GF-D8 (cell line): ENCODE measurements at places on chromosomes 4 and X.

GRCh38 chr4:119672938-119673337 lies 44.3 kb upstream of the PDE5A start:
- no peak for DNase-seq

DNA sequence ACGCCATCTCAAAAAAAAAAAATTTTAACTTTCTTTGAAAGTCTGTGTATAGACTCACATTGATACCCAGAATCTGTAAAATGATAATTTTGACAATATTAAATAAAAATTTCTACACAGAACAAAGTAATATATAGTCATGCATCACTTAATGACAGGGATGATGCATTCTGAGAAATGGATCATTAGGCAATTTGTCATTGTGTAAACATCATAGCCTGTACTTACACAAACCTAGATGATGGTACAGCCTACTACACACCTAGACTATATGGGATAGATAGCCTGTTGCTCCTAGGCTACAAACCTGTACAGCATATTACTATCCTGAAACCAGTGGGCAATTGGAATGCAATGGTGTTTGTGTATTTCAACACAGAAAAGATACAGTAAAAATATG lies 107.7 kb downstream of the BLTP1 start:
- DNase-seq = no peak

- DNase-seq = no peak
Observed at GRCh38 chr4:144645631-144646522, at the start of gene HHIP. HHIP (plus strand) TSS chr4:144646156; CDS start chr4:144646676, 520 bp downstream.

DNA sequence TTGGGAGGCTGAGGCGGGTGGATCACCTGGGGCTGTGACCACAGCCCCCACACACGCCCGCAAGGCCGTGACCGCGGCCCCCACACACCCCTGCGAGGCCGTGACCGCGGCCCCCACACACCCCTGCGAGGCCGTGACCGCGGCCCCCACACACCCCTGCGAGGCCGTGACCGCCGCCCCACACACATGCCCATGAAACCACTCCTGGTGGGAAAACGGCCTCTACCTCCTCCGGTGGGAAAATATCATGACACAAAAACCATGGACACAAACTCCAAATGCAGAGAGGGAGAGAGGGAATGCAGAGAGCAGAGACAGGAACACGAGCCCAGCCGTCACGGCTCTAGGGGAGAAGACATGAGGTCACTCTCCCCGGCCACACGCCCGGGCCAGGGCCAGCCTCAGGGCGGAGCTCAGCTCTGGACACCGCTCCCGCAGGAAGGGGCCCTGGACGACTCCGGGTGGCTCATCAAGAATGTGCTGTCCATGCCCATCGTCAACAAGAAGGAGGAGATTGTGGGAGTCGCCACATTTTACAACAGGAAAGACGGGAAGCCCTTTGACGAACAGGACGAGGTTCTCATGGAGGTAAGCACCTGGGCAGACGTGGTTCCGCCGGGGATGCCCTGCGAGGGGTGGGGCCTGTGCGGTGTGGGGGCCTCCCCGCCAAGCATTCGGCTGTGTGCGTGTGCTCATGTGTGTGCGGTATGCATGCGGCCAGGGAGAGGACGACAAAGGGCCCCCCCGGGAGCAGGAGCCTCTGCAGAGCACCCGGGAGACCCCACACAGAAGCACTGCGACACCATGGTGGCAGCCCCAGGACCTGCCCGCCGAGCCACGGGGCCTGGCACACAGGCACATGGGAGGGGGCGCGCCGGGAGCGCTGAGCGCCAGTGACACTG lies 17.4 kb downstream of the ATP5ME start:
- DNase-seq = no peak

DNA sequence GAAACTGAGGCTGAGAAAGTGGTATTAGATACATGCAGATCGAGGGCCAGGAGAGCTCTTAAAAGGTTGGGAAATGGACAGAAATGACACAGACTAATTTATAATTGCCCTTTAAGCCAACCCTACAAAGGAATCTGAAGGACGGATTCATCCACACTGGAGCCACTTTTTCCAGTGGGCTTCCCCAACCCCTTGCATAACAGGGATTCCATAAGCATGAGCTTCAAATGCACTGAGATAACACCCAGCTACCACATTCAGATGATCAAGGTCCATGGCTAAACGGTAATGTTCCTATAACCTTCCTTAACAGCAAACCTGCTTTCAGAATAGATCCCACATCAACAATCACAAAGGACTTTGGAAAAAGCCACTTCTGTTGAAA lies 34.2 kb downstream of the PLAC1 start:
- DNase-seq = no peak

GRCh38 chr4:55218041-55218440 lies 92.6 kb upstream of the KDR start:
- no peak for DNase-seq

DNA sequence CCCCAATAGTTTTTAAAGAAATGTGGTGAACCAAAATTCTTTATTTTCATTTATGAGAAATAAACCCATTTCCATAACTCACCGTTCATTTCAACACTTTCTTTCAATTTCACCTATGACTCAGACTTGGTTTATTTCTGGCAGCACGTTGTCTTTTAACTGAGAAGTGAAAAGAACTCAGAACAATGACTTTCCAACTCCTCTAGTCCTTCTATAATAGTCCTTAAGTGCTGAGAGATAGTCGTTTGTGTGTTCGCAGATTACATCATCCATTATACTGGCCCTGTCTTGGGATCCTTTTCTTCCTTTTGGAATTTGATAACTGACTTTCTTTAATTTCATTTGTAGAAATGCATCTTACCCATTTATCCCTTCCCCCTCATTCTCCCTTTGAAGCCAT lies 113.6 kb downstream of the GLUD2 start:
- no peak for DNase-seq

DNA sequence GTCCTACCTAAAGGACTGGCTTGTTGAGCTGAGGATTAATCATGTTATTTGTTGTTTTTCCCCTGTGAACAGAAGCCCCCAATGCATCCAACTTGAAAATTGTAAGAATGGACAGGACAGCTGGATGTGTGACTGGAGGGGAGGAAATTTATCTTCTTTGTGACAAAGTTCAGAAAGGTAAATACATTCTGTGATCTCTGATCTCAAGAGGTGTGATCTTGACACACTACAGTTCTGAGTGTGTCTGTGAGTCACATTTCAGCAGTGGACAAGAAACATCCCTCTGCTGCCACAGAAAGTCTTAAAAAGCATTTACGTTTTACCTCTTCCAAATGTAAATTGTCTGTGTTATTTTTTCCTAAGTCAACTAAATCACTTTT lies 79.3 kb downstream of the NFKB1 start:
- no peak for DNase-seq

DNA sequence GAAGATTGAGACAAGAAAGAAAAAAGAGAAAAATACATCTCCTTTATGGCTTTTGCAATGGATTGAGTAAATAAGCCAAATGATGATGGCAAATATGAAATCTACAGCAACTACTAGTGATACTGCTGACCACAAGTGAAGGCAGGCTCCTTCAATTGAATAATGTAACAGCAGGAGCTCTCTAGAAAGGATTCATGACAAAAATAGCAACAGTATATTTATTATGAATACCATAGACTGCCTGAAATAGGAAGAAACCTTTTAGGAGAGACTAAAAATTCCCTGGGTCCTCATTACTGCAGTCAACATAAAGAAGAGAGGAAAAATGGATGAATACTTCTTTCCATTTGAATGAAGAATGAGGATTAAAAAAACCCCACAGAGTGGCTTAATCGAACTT lies 306.8 kb upstream of the ANXA10 start:
- no peak for DNase-seq

GRCh38 chr4:1002631-1003251 lies 8.7 kb upstream of the FGFRL1 start:
- DNase-seq = no peak

DNA sequence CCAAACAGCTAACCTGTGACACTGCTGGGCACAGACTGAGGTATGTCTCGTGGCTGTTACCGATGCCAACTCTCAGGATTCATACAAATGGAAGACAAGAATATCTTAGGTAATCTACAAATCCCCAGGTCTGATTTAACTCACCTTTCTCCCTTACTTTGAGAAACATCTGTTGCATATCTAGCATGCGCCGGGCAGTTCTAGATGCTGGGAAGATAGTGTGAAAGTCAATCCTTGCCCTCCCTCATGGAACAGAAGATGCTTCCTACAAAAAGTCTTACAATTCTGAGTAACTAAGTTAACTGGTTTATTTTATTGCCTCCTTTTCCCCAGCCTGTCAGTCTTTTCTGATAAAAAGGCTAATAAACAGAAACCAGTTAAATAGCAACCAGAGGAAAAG lies 212.2 kb upstream of the FAT1 start:
- DNase-seq = no peak

DNA sequence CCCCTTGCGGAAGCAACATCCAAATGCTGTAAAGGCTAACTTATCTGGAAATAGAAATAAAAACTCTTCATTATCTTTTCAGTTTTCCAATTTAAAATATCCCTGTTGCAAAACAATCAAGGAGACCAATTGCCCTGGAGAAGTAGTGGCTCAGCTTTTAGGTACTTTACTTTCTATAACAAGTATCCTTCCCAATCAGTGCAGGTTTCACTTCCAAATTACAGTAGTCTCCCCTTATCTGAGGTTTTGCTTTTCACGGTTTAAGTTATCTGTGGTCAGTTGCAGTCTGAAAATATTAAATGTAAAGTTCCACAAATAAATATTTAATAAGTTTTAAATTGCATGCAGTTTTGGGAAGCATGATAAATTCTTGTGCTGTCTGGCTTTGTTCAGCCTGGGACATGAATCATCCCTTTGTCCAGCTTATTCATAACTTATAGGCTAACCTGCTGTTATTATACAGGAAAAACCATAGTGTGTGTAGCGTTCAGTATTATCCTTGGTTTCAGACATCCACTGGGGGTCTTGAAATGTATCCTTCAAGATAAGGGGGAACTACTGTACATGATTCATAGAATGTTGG lies 973.1 kb upstream of the GRID2 start:
- DNase-seq = no peak

DNA sequence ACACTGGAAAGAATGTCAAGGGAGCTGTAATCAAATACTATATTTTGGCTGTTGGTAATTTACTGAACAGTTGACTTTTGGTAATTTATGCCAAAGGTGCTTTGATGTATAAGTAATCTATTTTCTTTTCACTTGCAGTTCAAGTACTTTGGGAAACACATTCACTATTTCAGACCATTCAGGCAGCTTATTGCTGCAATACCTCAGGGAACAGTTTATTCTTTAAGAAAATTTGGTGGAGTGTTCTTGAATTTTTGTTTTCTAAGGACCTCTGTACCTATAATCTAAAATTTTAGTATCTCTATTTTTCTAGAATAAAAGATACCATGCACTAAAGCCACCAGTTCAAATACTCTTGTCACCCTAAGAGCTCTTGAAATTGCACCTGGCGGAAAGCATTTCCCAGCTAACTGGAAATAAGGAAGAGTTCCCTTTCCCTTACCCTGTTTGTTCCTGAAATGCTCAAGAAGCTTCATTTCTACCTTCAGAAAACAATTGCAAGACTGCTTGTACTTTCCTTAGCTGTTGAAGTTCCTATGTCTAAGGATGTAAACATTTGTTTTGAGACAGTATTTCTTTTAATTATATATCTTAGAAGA lies 633.5 kb upstream of the FAT1 start:
- no peak for DNase-seq

- DNase-seq = no peak
Observed at GRCh38 chrX:49059201-49059600, 402 bp downstream of the CCDC120 start.

- DNase-seq = no peak
Observed at GRCh38 chr4:85573270-85573669, 98.3 kb downstream of the ARHGAP24 start.

- no peak for DNase-seq
Observed at GRCh38 chr4:77158487-77158861, 1.5 kb downstream of the CCNG2 start.

DNA sequence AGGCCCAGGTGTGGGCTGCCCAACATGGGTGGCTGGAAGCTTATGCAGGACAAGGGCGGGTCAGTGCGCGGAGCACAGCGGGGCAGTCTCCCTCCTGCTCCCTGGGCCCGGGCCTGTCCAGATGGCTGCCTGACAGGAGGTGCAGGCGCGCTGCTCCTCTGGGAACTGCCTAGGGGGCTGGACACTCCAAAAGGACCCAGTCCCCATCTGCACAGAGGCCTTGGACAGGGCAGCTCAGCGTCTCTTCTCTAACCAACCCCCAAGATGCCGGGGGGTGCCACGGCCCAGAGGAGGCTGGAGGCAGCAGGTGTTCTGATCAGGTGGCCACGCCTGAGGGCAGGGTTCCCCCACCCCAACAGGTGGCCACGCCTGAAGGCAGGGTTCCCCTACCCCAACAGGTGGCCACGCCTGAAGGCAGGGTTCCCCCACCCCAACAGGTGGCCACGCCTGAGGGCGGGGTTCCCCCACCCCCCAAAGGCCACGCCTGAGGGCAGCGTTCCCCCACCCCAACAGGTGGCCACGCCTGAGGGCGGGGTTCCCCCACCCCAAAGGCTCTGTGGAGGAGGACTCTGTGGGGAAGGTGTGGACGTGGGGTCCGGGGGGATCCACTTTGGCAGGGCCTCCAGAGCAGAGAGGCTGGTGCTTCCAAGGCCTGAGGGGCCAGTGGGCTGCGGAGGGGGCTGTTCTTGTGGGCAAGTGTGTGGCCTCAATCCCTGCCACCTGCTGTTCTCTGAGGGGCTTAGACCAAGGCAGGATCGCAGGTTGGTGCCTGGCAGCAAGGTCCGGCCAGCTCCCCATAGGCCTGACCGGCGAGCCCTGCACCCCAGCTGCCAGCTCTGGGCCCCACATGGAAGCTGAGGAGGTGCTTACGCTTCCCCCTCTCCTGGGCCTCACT lies 36.1 kb downstream of the CPLX1 start:
- DNase-seq = no peak
